ENCODE measurements at places on chromosomes 11 and 22.

DNA sequence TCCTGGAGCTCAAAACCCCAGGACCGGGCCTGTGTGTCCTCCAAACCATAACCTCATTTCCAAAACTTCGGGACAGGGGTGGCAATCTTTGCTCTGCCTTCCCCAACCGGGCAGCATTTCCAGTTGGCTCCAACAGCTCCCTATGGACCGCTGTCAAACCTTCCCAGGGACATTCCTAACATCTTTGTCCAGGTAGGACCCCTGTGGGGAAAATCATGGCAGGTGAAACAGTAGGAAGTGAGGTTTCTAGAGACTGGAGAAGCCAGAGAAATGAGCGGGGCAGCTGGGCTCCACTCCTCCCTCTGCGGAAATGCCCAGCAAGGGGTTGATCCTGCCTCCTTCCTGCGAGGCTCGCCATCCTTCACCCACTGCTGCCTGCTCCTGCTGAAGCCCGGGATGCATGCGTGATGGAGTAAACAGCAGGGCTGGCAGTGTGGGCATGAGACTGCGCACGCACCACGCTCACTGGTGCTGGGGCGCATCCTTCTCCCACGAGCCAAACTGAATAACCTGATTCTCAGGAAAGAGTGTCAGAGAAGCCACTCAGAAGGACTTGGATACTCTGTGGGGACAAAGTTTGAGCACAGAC, 136.4 kb downstream of the BUD13 start:
- no peak for DNase-seq

GRCh38 chr22:48315439-48316256, 1512.0 kb downstream of the BRD1 start:
- DNase-seq = no peak

DNA sequence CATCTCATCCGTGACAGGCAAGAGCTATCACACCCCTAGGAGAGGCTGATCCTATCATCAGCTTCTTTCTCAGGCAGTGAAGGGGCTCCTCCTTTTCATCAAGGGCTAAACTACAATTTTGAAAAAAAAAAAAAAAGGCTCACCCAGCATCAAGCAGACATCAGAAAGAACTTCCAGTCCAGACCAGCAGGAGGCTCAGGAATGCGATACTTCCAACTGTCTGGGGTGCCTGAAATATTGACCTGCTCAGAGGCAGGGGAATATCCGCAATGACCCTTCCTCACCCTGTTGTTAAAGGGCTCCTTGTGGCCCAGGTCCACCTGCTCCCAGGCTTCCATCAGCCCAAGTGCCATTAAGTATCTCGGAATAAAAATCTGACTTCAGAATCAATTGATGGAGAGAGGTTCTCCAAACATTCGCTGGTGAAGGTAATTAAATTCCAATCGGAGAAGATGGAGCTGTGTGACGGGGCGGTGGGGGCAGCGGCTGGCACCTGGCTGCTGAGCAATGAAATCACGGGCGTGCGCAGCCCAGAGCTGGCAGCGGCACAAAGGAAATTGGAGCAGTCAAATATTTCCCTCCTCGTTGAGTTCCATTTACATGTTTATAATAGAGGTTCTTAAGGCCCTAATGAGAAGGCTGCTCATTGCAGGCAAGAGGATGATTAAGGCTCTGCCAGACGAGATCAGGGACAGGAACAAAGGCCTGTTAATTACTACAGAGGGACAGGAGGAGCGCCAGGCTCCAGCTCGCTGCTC, 69.0 kb upstream of the THY1 start:
- no peak for DNase-seq

DNA sequence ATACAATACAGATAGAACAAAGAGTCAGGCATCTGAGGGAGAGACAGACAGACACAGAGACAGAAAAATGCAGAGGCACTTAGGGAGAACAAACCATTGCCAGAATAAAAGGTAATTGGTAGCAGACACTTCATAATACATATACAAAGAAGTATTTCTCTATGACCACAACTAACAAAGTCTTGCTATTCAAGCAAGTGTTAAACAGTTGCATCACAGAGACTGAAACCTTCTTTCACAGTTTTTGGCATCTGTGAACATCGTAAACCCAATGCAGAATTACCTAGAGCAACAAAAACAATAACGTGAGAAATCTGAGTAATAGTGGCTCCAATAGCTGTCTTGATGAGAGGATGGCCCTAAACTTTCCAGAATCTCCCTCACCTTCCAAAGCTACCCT, 116.4 kb downstream of the BLID start:
- no peak for DNase-seq

- DNase-seq = no peak
Measured at GRCh38 chr11:101126551-101127196, 2.9 kb downstream of the PGR start.

- DNase-seq = no peak
Measured at GRCh38 chr22:19214078-19214473, 35.5 kb upstream of the SLC25A1 start.

Measured in HS-5 (cell line).